ENCODE measurements at places on chromosomes 1 and 21.
A peak's percentile ranks its signal among the peaks of the same experiment; 100 is the strongest.

GRCh38 chr1:229156872-229157271 is 114.0 kb upstream of the RAB4A start:
- peak; percentile 49 for DNase-seq

GRCh38 chr1:7587773-7588456 is 183.2 kb upstream of the VAMP3 start:
- DNase-seq: peak; percentile 60

- peak; percentile 44 for DNase-seq
These were observed 39.7 kb downstream of the PALMD start for GRCh38 chr1:99685516-99686180.

- DNase-seq: peak; percentile 22
These were observed 91.3 kb downstream of the RWDD3 start for GRCh38 chr1:95325349-95325748.

GRCh38 chr1:93670141-93670540 is 11.5 kb downstream of the BCAR3 start:
- DNase-seq: no peak

GRCh38 chr1:209382231-209383100 is 201.0 kb upstream of the CAMK1G start:
- DNase-seq: no peak

DNA sequence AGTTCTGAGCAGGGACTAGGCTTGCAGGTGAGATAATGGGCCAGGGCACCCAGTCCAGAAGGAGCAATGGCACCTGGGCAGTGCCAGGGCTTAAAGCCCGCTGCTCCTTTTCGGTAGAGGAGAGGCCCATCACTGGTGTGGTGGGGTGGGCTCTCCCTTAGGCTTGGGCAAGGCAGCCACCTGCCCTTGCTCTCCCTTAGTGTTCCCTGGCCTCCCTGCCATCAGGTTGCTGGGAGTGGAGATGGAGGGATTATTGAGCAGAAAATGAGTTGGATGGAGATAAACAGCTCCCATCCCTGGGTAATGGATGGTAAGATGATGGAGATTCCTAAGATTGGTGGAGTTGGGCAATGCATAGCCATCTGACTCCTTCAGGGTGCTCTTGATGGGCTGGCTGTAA is 7.9 kb downstream of the MYOG start:
- DNase-seq: no peak

GRCh38 chr1:198361237-198361767 is 179.2 kb downstream of the ATP6V1G3 start:
- DNase-seq: no peak

GRCh38 chr1:67687649-67688048 is 2.6 kb downstream of the GADD45A start:
- DNase-seq: no peak

DNA sequence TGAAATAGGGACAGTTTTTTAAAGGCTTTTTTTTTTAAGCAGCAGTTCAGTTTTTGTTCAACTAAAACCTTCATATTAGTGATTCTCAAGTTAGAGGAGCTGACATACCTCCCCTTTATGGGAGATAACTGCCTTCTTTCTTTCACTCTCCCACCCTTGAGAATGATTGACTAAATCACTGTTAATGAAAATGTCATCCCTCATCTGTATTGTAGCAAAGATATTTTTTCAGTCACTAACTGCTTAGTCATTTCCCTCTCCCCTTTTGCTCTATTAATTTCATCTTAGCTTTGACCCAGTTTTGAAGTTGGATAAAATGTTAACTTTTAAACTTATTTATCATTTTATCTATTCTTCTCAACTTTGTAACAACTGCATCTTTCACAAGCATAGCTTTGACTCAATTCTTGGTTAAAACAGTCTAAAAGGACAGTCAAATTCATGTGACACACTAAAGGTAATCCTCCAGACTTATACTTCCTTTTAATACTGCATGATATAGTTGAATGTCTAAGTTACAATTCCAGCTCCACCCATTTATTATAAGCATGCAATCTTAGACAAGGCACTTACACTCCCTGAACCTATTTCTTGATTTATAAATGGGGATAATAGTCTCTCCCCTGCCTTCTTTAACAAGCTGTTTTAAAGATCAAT is 17.1 kb downstream of the CAPZA1 start:
- no peak for DNase-seq

GRCh38 chr1:160494620-160495019 is 28.4 kb downstream of the SLAMF6 start:
- no peak for DNase-seq

GRCh38 chr1:102595106-102595505 is 513.2 kb downstream of the COL11A1 start:
- no peak for DNase-seq

DNA sequence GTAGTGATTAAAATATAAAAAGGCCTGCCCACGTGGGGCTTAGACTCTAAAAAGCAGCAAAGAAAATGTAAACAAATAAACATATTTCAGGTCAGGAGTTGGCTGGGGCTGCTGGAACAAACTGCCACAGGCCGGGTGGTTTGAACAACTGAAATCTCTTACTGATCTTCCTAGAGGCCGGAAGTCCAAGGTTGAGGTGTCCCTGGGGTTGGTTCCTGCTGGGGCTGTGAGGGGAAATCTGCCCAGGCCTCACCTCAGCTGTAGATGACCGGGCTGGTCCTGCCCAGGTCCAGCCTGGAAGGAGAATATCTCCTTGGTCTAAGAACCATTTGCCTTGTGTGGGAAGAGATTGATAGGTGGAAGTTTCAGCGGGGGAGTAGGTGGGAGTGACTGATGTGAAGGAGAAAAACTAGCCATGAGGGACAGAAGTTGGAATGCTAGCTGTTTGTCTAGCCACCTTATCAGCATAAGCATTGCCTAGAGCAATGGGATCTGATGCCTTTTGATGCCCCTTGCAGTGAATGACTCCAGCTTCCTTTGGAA is 221.1 kb downstream of the DYRK1A start:
- no peak for DNase-seq

GRCh38 chr1:71053758-71054157 is 6.1 kb upstream of the PTGER3 start:
- DNase-seq: no peak

- peak; percentile 41 for DNase-seq
These were observed 3.7 kb downstream of the FOXD3 start for GRCh38 chr1:63326106-63326472.

GRCh38 chr1:47450606-47451005 is 12.8 kb downstream of the FOXD2 start:
- DNase-seq: no peak

GRCh38 chr1:119288751-119289150 is 79.8 kb upstream of the HAO2 start:
- DNase-seq: no peak

DNA sequence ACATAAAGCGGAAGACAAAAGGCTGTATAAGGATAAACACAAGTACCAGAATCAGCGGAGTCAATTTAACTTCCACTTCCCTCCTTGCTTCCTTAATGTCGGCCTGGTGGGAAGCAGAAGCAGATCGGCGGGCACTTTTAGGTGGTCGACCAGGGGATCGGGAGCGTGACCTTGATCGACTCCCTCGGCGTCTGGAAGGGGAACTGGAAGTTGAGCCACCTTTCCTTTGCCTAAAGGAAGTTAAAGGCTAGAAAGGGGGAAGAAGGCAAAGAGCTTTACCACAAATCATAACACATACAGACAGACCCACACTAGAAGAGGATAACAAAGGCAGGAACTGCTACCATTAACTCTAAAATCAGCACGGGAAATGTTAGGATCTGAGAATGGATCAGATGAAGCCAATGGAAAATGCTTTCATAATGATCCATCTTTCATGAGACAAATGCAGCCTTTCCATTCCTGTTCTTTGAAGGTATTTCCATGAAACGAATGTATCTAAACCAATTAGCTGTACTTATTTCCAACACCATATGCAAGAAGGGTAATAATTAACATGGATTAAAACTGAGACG is 5.7 kb downstream of the LBR start:
- no peak for DNase-seq

DNA sequence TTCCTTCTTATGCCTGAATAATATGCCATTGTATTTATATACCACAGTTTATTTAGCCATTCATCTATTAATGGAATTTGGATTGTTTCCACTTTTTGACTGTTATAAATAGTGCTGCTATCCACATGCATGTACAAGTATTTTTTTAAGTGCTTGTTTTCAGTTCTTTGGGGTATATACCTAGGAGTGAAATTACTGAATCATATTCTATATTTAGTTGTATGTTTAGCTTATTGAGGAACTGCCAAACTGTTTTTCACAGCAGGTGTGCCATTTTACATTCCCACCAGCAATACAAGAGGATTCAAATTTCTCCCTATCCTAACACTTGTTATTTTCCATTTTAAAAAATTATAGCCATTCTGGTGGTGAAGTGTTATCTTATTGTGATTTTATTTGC is 7.6 kb upstream of the HJV start:
- DNase-seq: no peak

- no peak for DNase-seq
These were observed 7.7 kb downstream of the CFAP298 start for GRCh38 chr21:32604464-32604863.

GRCh38 chr1:218217040-218217439 is 68.1 kb upstream of the RRP15 start:
- no peak for DNase-seq

- no peak for DNase-seq
These were observed 68.5 kb downstream of the RBM11 start for GRCh38 chr21:14284481-14284880.

DNA sequence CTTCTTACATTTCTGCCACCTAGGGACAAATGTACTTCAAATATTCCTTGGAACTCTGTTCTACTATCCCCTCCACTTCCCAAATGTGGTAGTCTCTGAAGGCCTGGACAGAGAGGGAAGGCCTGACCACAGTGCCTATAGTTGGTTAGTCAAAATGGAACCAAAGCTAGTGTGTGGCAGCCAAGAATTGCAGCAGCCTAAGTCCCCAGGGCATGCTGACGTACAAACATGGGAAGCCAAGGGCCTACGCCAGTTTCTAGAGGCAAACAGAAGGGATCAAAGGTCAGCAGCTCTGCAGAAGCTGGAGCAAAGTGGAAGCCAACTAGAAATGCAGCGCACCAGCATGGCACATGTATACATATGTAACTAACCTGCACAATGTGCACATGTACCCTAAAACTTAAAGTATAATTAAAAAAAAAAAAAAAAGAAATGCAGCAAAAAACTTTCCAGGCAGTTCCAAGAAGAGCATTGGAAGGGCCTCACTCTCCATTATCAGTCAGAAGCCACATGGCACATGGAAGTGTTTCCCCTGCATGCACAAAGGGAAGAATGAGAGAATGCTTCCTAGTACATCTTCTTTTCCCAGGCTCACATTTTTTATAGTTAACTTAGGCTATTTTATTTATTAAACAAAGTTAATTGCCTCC is 39.4 kb upstream of the GADD45A start:
- no peak for DNase-seq

DNA sequence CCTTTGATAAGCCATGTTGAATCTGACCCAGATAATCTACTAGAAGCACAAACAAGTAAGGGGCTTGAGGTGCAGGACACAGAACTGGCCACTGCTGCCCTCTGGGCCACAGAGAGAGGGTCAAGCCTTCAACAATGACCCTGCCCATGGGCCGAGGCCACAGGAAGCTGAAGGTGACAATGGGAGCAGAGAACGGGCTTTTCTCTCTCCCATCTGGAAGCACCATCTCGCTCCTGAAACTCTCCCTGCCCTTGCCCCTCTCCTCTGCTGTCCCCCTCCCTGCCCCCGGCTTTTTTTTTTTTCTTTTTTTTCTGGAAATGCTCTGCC is 133.1 kb upstream of the DUSP10 start:
- DNase-seq: no peak

GRCh38 chr1:228280106-228280901 is 72.5 kb downstream of the OBSCN start:
- DNase-seq: no peak

Data from SK-N-SH (cell line).